ENCODE measurements at places on chromosomes 5 and 9.
A peak's percentile ranks its signal among the peaks of the same experiment; 100 is the strongest.

- no peak for DNase-seq
Measured at GRCh38 chr5:84487963-84488362, 103.3 kb upstream of the EDIL3 start.

DNA sequence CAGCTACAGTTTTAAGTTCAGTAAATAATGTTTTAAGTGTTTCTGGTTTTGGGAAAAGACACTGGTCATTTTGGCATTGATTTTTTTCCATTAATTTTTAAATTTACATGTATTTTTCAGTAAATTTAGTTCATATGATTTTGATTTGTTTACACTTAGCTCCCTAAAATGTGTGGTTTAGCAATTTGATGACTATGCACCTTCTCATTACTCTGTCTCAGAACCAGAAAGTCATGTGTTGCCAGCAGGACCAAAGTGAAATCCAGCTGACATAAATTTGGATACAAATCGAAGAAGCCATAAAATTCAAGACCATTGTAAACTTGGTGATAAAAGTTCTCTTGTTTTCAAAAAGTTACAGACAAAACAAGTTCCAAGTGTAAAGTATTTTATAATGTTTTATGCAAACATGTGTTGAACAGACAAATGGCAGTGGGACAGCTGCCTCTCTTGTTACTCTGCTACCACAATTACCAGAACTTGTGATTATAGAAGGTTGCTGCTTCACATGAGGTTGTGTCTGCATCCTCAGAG lies 354.8 kb downstream of the NR2F1-AS1 start:
- DNase-seq, result no peak

GRCh38 chr5:88889189-88890069 lies 6.4 kb upstream of the MEF2C start:
- no peak for DNase-seq

- no peak for DNase-seq
Measured at GRCh38 chr9:10843151-10843550, 230.3 kb upstream of the PTPRD start.

GRCh38 chr9:20837166-20837565 lies 153.1 kb downstream of the FOCAD start:
- no peak for DNase-seq

DNA sequence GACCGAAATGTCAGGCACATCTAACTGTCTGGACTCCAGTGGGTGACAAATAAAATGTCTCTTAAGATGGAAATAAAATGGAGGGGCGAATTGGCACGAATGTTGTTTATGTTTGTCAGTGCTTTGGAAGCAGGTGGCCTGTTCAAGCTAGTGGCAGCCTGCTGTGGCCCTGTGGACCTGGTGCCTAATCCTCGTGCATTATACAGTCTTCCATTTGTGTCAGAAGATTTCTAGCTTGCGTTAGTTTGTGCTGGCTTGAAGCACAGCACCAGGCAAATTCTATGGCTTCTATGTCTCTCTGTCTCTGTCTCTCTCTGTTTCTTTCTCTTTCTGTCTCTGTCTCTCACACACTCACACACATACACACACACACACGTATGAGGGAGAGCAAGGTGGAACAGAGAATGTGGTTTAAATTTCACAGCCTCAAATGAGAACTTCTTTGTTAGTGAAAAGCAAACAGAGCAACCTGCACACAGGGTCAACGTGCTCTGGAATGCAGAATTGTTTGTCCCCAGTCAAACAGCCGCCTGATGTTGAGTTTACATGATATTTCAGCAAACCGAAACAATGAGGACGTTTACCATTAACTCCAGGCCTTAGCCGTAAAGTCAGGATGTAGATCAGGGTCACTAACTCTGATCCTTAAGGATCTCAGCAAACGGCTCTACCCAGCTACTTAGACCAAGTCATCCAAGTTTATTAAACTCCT lies 39.0 kb upstream of the CD180 start:
- DNase-seq, result no peak

GRCh38 chr5:168916852-168917251 lies 337.7 kb upstream of the PANK3 start:
- no peak for DNase-seq

GRCh38 chr9:27442464-27442863 lies 81.6 kb upstream of the IFNK start:
- DNase-seq, result no peak

DNA sequence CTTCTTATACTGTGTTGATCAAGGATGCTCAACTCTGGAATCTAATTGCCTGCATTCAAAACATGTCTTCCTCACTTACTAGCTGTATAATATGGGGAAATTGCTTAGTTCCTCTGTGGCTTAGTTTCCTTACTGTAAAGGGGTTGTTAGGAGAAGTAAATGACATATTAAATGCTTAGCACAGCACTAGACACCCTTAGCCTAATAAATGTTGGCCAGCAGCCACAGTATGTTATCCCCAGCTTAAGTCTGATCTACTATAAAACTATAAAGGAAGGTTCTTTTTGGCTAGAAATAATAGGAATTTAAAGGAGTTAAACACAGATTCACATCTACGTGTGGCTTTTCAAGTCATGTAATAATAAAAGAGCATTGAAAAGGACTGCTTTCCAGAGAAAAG lies 232.4 kb downstream of the PCSK1 start:
- DNase-seq, result no peak

DNA sequence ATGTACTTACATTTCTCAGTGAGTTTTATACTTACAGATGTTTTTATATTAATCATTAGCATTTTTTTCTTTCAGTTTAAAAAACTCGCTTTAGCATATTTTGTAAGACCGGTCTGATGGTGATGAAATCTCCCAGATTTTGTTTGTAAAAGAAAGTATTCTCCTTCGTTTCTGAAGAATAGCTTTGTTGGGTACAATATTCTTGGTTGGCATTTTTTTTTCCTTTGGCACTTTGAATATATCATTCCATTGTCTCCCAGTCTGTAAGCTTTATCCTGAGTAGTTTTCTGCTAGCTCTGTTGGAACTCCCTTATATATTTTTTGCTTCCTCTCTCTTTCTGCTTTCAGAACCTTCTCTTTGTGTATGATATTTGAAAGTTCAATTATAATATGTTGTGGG lies 412.6 kb downstream of the RASEF start:
- DNase-seq, result no peak

DNA sequence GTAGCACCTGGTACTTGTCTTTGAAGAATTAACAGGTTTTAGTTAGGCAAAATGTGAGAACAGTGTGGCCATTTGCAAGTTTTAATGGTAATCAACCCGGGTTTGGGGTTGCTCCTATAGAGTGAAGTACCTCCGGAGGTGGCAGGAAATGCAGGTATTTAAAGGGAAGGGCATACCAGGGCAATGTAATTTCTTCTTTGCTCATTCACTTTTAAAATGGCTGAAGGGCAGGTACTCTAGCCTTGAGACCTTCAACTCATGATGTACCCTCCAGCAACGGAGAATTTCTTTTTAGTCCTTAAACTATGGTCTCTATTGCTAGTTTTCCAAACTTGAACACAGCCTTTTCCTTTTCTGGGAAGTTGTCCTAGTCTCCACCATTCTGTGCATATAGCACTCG lies 1.3 kb upstream of the HSPA4 start:
- no peak for DNase-seq

DNA sequence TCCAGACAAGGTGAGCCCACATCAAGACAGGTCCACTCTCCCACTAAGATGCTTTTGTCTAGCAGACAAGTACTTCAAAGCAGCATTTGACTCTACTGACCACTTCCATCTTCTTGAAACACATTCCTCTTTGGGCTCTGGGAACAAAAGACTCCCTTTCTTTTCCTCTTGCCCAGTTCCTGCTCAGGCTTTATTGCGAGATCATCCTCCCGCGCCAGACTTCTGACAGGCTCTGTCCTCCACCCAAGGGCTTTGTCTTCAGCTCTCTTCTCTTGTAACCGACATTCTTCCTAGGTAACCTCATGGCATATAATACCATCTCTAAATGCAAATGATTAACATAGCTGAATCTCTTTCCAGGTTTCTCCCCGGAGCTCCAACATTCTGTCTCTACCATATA lies 85.8 kb downstream of the NUDT12 start:
- no peak for DNase-seq

GRCh38 chr5:102826629-102827028 lies 71.5 kb downstream of the PAM start:
- no peak for DNase-seq

DNA sequence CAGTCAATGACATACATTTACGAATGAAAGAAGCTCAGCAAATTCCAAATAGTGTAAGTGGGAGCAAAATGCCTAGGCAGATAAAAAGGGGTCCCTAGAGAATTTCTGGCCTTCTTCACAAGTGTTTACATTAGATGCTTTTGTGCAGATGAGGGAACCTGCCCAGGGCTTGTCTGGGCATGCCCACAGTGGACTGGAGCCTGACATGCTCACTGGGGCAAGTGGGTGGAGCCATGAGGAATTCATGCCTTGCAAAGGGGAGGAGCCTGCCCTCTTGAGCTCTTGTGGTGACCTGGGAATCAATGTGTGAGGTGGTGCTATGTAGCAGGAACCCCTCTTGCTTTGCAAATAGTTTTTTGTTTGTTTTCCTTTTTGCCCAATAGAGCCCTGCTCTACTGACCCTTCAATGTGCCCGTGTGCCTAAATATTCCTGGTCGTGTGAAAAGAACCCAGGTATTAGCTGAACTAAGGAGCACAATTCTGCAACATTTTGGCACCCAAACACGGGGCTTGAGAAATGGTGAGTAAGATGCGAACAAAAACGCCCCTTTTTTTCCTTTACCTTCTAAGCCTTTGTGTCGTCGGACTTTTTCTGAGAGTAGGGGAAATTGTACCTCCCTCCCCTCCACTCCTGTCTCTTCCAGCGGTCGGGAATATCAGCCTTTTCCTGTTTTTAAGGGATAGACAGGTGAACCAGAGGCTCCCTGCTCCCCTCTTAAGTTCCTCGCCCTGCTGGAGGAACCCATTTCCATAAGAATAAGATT lies 433.8 kb upstream of the CDH9 start:
- DNase-seq, result peak; percentile 88

DNA sequence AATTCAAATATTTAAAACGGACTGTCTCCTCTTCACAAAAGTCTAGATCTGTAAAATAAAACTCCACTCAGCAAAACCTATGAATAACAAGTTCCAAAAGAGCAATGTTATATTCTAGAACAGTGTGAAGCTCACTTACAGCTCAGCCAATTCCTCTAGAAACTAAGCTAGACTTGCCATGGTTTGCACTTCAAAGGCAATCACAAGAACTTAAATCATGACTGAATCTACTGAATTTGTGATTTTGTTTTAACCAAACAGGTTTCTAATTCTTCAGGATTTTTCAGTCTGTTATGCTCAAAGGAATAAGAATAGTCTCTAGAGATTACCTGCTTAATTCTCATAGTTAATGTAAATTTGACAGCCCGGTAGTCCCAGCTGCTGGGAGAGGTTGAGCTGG lies 1.4 kb upstream of the PKD2L2 start:
- DNase-seq, result no peak

DNA sequence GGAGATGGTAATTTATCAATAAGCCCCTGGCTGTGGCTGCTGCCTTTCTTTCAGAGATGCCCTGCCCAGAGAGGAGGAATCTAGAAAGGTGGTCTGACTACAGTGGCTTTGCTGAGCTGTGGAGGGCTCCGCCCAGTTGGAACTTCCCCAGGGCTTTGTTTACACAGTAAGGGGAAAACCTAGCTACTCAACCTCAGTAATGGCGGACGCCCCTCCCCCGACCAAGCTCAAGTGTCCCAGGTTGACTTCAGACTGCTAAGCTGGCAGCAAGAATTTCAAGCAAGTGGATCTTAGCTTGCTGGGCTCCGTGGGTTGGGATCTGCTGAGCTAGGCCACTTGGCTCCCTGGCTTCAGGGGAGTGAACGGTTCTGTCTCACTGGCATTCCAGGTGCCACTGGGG lies 865.4 kb upstream of the ACO1 start:
- DNase-seq, result no peak

DNA sequence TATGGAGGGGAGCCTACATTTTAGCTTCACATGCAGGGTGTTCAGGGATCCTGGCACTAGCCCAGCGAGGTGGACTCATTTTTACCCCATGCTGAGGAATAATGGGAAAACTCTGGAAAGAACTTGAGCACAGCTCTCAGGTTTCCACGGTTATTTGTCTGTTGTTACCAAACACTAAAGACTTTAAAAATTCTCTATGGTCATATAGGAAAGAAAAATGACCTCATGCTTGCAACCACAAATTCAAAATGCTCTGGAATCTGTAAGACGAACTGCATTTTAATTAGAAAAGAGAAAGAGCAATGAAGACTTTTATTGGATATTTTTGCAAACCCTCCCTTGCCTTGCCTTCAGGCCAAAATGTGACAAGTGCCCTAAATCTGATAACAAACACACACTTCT lies 606.9 kb downstream of the EBF1 start:
- DNase-seq, result no peak

DNA sequence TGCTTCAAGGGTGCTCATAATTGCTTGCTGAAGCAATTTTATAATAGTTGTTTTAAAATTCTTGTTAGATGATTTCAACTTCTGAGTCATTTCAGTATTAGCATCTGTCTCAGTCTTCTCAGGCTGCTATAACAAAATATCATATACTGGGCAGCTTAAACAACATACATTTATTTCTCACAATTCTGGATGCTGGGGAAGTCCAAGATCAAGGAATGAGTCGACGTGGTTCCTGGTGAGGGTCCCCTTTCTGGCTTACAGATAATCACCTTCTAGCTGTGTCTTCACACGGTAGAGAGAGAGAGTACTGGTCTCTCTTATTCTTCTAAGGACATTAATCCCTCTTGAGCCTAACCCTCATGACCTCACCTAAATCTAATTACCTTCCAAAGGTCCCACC lies 160.4 kb downstream of the SIL1 start:
- DNase-seq, result no peak

DNA sequence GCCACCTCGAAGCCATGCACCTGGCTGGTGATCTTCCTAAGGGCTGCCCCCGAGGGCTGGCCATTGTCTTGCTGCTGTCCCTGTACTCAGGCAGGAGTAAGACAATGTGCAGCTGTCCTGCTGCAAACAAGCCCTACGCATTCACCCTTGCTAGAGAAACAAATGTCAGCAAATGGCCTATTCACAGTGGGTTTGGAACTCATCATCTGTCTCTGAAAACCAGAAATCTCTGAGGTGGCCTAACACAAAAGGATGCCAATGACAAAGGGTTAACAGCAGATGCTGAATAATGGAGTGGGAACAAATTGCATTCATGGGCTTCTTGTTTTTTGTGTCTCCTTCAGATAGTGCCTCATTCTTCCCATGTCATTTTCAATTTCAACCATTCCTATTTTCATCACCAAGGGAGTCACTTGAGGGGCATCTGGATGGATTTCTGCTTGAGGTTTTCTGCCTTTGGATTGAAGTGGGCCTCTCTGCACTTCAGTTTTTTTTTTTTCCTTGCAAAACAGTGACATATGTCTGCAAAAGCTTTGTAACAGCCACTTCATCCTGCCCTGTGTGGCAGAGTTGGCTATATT lies 261.6 kb upstream of the VLDLR start:
- DNase-seq, result no peak

- no peak for DNase-seq
Measured at GRCh38 chr9:126528111-126528510, 85.6 kb upstream of the LMX1B start.
